Activated CD4-positive, alpha-beta T cell treated with anti-CD3 and anti-CD28 coated beads, Interleukin-2, amount 10 ng/mL, durations not matched to agents 7 days and 5 days (primary cell): ENCODE measurements at places on chromosomes 13 and 19. TPM values are rescaled to one million over a fixed set of nuclear protein-coding genes. Genes with fewer than 3 reads are reported as not detected.

The OR4F17 gene
- not detected for total RNA-seq

The ARHGEF18 gene
- 78.3 TPM for total RNA-seq

The GRAMD1A gene
- 114 TPM for total RNA-seq

The RGL3 gene
- total RNA-seq, result not detected

The GPR18 gene
- 25.4 TPM for total RNA-seq

The COX6B2 gene
- not detected for total RNA-seq

The MAB21L1 gene
- total RNA-seq, result not detected

The REEP6 gene
- total RNA-seq, result 1.8 TPM

The KHSRP gene
- total RNA-seq, result 301 TPM

The CPAMD8 gene
- total RNA-seq, result 0.22 TPM

The GZMM gene
- total RNA-seq, result 47.4 TPM

The ERICH4 gene
- not detected for total RNA-seq

The HAUS8 gene
- 47.4 TPM for total RNA-seq

The GNG14 gene
- not detected for total RNA-seq

The PLK5 gene
- not detected for total RNA-seq

The FGF14 gene
- not detected for total RNA-seq

The ZNF600 gene
- 20.8 TPM for total RNA-seq

The WDR62 gene
- total RNA-seq, result 33.4 TPM

The FLT3 gene
- not detected for total RNA-seq

The ZNF737 gene
- total RNA-seq, result 22.5 TPM

The EHD2 gene
- total RNA-seq, result not detected

The ACER1 gene
- 0.82 TPM for total RNA-seq

The FFAR2 gene
- total RNA-seq, result not detected

The ZIM2 gene
- not detected for total RNA-seq

The ELANE gene
- not detected for total RNA-seq

The ETV2 gene
- 1.9 TPM for total RNA-seq

The MBD3L3 gene
- not detected for total RNA-seq

The TSSK6 gene
- 3.7 TPM for total RNA-seq

The YJEFN3 gene
- total RNA-seq, result 13.2 TPM

The DPF1 gene
- 0.20 TPM for total RNA-seq

The C13orf46 gene
- 9.8 TPM for total RNA-seq

The DMKN gene
- not detected for total RNA-seq

The ADGRE3 gene
- not detected for total RNA-seq

The SIX5 gene
- 0.85 TPM for total RNA-seq

The ZSCAN4 gene
- total RNA-seq, result not detected

The KLC3 gene
- total RNA-seq, result not detected

The ICAM1 gene
- total RNA-seq, result 9.0 TPM

The ZNF563 gene
- total RNA-seq, result 3.9 TPM

The TMEM59L gene
- total RNA-seq, result not detected

The ZNF534 gene
- total RNA-seq, result not detected

The HCN2 gene
- total RNA-seq, result 2.6 TPM

The GARIN5A gene
- not detected for total RNA-seq

The MPV17L2 gene
- total RNA-seq, result 6.1 TPM

The FAM216B gene
- not detected for total RNA-seq

The FARP1 gene
- total RNA-seq, result 0.67 TPM
